ENCODE measurements at places on chromosomes 11 and 22. TPM values are rescaled to one million over a fixed set of nuclear protein-coding genes. Genes with fewer than 3 reads are reported as not detected.
A peak's percentile ranks its signal among the peaks of the same experiment; 100 is the strongest.

Gene OR5D16
- total RNA-seq, result 1.4 TPM

Gene TMEM25
- total RNA-seq, result 19.3 TPM

Gene P2RX6
- 3.4 TPM for total RNA-seq

DNA sequence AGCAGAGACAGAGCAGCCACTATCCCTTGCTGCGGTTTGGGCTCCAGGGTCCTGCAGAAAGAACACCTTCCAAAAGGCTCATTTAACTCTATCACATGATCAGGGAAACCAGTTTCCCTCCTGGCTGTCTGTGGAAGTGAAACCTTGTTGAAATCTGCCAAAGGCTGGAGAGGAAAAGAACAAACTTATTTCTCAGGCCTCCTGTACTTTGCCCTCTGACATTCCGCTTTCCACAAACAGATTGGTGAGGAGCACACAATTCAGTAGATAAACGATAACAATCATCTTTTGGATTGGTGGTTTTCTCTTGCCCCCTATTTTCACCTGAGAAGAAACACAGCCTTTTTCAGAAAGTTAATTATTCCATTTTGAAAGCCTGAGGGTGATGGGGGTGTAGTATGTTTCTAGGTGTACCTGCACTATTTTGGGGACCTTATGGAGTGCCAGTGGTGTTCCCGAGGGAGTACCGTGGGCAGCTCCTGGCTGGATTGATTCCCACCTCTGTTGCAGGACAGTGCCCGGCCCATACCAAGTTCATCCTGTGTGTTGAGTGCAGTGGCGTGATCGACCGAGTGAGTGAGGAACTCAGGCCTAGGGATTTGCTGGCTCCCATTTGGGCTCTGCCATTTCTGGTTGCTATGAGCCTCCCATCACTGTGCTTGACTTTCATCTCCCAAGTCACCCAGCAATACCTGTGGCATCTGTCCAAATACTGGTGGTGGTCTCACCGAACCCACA, 102.0 kb downstream of the TBC1D22A start:
- DNase-seq, result no peak

GRCh38 chr11:30635401-30635989, 49.3 kb upstream of the MPPED2 start:
- DNase-seq, result peak; percentile 84
